NCI-H2171 (cell line): ENCODE measurements at places on chromosomes 12 and 14.

- DNase-seq, result no peak
Measured at GRCh38 chr14:91035855-91036254, 24.6 kb downstream of the RPS6KA5 start.

- DNase-seq, result no peak
Measured at GRCh38 chr14:75188520-75189268, 12.3 kb upstream of the TMED10 start.

DNA sequence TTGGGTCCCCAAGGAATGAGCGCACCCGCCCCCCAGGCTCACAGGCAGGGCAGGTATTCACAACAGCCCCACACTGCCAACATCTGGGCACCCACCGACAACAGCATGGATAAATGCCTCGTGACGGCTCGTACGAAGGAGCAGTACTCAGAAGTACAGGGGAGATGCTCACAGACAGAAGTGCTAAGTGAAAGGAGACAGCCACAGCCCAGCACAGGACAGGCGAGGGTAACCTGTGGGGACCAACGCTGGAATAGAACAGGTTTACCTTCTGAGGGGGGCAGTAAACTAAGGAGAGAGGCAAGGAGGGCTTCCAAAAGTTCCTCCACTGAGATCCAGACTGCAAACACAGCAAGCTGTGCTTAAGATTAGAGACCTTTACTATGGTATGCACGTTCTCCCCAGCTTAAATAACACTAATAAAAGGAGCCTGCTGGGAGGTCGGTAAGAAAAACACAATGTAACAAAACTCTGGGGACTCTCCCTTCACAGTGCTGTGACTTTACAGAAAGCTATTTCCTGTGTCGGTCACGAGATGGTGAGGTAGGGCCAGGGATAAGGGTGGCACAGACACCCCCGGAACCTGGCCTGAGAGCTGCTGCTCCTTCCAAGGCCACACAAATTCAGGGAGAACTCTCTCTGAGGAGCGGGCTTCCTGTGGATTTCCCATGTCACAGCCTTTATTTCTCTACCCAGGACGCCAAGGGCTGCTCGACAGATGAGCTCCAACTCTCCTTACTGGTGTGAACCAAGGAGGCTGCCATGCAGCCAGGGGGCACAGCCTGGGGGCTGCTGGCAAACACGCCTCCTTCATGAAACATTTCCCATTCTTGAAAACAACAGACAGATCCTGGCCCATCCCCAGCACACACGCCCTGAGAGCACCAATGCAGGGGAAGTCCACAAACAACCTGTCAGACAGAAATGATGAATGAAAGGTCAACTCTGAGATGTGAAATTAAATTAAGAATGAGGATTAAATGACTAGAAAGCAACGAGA lies 26.3 kb downstream of the SLC15A4 start:
- DNase-seq, result no peak

- no peak for DNase-seq
Measured at GRCh38 chr14:76090616-76091391, 60.9 kb upstream of the GPATCH2L start.

GRCh38 chr14:102171173-102172020 lies 31.7 kb downstream of the WDR20 start:
- DNase-seq, result no peak
